ENCODE measurements at places on chromosomes 3 and 15.
A peak's percentile ranks its signal among the peaks of the same experiment; 100 is the strongest.

GRCh38 chr15:80418892-80419537 lies 14.8 kb downstream of the ARNT2 start:
- DNase-seq = peak; percentile 34

- DNase-seq = no peak
These were observed 25.2 kb upstream of the MAGEF1 start for GRCh38 chr3:184737063-184737462.

- DNase-seq = peak; percentile 81
These were observed 254.4 kb upstream of the ZPLD1 start for GRCh38 chr3:102180280-102180931.

- peak; percentile 81 for DNase-seq
These were observed 11.0 kb upstream of the PDCD6IP start for GRCh38 chr3:33787328-33788009.

DNA sequence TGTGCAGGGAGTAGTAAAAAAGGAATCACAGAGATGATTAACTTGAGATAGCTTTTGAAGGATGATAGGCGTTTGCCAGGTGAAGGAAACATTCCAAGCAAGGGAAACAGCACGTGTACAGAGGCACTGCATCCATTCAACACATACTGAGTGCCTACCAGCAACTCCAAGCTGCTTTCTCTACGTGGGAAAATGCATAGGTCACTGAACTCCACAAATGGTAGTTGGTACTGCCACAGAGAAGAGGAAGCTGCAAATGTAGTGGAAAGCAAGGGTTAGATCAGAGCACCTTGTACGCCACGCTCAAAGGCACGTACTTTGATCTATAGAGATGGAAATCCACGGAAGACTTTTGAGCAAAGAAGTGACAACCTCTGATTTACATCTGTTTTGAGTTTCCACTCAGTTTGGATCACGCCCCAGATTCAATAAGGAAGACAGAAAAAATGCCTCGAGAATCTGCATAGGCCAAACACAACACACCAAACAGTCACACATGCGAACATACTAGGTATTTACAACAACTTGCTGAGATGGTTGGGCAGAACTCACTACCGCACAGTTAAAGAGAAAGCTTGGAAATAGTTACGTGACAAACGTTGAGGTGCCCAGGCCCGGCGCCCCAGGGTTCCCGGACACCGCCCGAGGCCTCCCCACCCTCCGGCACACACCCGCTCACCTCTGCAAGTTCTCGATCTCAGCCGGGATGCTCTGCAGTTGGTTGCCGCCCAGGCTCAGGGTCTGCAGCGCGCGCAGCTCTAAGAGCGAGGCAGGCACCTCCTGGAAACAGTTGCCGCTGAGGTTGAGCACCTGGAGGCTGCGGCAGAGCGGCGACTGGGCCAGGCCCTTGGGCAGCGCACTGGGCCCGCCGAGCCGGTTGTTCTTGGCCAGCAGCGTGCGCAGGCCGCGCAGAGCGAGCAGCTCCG lies 826 bp downstream of the LRRC58 start:
- peak; percentile 52 for DNase-seq

DNA sequence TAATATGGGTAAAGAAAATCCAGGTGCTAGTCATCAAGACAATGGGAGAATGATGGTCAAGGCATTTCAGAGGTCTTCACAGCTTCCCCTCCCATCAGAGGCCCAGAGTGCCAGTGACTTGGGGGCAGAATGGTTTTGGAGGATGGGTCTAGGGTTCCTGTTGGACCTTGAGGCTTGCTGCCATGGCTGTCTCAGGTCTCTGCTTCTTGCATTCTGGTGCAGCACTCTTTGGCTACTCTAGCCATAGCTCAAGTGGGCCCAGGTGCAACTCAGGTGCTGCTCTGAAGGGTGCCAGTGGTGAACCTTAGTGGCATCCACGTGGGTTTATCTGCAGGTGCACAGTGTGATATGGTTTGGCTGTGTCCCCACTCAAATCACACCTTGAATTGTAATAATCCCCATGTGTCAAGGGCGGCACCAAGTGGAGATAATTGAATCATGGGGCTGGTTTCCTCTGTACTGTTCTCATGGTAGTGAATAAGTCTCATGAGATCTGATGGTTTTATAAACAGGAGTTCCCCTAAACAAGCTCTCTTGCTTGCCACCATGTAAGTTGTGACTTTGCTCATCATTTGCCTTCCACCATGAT lies 48.5 kb upstream of the PEX5L start:
- peak; percentile 8 for DNase-seq

DNA sequence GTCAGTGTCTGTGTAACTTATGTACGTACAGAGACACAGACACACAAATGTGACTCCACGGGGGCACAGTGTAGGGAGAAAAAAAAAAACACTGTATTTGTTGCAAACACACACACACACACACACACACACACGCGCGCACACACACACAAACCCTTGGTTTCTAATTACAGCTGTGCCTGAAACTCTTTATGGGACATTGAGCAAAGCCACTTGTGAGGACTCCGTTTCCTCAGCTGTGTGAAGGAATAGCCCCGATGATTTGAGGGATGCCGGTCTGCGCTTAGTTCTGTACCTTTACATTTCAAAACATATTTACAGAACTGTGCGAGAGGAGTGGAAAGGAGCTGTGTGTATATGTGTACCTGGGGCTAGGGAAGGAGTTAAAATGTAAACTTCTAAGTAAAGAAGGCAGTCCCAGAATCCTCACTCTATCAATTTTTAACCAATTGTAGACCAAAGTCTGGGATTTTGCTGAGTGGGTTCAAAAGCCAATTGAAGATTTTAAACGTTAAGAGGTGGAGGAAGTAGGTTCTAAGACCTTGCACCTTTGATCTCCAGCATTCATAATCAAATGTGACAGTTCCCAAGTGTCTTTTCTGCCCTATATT lies 5.3 kb upstream of the BCL6 start:
- no peak for DNase-seq

GRCh38 chr3:45980819-45981218 lies 14.8 kb downstream of the FYCO1 start:
- DNase-seq = no peak

GRCh38 chr15:29711531-29711930 lies 110.7 kb downstream of the TJP1 start:
- no peak for DNase-seq

DNA sequence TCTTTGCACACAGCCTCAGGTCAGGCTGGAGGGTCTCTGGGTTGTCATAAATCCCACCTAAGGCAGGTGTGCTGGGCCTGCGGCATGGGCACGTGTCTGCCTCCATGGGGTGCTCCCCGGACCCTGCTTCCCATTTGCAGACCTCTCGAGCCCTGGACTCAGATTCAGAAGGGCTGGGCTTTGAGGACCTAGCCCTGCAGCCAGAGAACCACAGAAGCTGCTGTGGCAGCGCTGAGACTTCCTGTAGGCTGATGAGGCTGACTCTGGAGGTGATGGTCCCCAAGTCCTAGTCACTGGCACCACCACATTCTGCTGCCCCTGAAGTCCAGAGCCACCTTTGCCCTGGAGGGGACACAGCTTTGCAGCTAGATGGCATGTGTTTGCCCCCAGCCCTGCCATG lies 156.4 kb downstream of the LRRC28 start:
- no peak for DNase-seq

GRCh38 chr3:185420762-185421161 lies 57.8 kb downstream of the MAP3K13 start:
- no peak for DNase-seq

GRCh38 chr15:87826119-87826747 lies 430.3 kb downstream of the NTRK3 start:
- no peak for DNase-seq

GRCh38 chr3:37324850-37325321 lies 150.5 kb upstream of the LRRFIP2 start:
- DNase-seq = no peak

DNA sequence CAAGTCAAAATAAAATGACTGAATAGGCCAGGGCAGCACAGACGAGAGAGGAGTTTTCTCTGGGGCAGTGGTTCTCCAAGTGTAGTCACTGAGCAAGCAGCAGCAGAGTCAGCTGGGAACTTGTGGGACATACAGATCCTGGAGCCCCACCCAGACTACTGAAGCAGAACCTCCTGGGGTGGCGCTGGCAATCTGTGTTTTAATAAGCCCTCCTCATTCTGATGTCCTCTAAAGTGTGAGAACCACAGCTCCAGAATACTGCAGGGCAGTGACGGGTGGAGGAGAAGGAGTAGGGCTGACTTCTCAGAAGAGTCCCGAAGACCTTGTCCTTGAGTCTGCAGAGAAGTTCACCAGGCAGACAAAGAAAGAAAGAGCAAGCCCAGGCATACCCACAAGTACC lies 251.3 kb upstream of the HES1 start:
- DNase-seq = no peak

DNA sequence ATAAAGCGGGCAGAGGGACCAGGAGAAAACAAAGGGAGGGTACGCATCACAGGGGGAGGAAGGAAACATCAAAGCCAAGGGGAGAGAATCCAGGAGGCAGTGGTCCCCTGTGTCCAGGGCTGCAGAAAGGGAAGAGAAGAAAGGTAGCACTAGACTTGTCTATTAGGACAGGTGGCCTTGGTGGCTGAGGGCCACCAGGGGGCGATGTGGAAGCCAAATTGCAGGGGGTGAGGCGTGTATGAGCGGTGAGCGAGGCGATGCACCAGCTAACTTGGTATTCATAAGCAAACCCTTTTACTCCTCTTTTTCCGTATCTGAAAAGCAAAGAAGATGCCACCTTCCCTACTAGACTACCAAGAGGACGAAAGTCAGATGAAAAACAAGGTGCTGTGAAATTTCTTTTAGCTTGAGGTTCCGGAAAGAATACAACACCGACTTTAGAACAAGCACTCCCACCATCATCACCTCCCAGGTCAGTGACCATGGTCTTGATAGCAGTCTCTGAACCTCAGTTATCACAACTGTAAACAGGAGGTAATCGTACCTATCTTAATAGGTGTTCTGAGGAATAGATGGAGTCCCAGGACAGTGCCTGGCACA lies 654.4 kb upstream of the ADAMTS9 start:
- DNase-seq = peak; percentile 73

DNA sequence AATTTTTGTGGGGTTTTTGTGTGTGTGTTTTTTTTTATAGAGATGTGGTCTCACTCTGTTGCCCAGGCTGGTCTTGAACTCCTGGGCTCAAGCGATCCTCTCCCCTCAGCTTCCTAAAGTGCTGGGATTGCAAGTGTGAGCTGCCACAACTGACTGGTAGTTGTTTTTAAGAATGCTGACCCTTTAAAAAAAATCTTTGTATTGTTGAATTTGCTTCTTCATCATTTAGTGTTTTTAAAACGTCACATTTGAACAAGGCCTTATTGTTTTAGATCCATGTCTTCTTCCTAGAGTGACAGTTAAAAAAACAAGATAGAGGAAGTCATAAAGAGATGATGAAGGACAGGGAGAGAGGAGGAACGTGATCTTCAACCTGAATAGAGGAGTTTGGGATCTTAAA lies 24.1 kb downstream of the GJD2 start:
- DNase-seq = no peak

GRCh38 chr3:1843111-1843510 lies 255.6 kb upstream of the CNTN4 start:
- no peak for DNase-seq

DNA sequence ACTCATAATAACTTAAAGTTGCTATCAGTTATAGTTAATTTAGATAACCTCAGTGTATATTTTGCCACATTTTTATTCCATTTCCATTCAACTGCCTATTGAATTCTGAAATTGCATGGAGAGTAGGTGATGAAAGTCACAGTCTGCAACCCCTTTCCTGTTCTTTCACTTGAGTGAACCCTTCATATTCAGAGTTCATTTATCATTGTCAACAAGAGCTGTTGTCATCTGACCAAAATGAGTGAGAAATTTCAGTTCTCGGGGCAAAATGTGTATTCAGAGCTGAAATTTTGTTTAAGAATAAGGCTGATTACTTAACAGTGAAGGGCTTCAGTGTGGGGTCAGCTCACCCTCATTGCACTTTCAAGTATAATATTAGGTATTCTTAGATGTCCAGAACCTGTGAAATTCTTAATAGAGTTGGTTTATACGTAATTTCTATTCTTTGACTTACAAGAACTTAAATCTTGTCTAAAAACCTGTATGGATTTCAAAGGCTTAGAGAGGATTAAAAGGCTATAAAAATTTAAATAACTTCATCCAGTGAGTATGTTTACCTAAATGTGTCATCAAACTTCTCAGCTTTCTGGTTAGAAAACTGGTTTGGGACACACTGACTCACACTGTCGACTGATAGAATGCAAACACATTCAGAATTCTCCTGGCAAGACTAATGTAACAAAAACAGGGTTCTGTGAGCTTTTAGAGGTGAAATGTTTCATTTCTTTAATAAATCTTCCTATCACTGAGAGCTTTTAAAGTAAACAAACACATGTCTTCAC lies 92.2 kb downstream of the CMSS1 start:
- DNase-seq = no peak

DNA sequence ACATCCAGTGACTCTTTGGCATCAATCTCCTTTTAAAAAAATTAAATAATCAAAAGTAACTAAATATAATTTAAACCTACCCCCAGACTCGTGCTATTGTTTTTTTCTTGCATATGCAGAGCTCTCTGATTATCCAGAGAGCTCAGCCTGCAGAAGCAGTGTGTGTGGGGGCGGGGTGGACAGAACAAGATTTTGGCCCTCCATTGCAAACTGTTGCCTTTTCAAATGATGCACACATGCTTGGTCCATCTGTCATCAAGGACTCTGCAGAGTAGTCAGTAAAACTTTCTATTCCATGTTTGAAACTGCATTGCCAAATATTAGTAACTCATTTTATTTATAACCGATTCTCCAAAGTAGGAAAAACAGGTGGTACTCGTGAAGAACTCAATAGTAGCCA lies 28.6 kb upstream of the STXBP5L start:
- DNase-seq = no peak

GRCh38 chr15:50803479-50804180 lies 38.1 kb upstream of the SPPL2A start:
- DNase-seq = no peak

DNA sequence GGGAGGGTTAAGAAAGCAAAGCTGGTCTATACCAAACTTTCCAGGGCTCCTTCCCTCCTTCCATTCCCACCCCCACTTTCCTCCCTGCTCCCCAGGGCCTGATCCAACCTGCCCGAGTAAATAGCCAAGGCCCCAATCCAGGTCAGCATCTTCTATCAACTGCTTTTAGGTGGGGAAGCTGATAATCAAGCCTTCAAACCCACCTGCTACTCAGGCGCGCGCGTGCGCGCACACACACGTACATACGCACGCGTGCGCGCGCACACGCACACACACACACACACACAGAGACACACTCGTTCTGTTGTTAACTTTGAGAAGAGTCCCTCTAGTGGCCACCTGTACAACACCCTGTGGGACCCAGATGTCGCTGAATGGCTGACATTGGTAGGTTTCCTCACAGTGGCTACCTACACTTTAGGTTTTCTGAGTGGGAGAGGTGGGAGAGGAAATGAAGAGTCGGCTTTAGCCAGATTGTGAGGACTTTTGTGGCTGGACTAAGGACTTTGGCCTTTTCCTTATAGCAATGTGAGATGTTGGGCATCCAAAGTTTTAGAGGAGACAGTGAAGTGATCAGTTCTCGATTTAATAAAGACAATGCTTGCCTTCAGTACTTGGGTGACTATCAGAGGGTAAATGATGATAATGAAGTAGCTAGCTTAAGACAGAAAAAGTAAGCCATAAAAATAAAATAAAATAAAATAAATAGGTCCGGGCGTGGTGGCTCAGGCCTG lies 179.9 kb upstream of the C2CD4B start:
- DNase-seq = peak; percentile 19
